ENCODE measurements at places on chromosomes 12 and 14. TPM values are rescaled to one million over a fixed set of nuclear protein-coding genes. Genes with fewer than 3 reads are reported as not detected.

KRT79 gene
- total RNA-seq, result not detected

- DNase-seq, result no peak
Measured at GRCh38 chr14:100531152-100532121, 55.8 kb downstream of the BEGAIN start.

CLEC2A gene
- not detected for total RNA-seq

DNA sequence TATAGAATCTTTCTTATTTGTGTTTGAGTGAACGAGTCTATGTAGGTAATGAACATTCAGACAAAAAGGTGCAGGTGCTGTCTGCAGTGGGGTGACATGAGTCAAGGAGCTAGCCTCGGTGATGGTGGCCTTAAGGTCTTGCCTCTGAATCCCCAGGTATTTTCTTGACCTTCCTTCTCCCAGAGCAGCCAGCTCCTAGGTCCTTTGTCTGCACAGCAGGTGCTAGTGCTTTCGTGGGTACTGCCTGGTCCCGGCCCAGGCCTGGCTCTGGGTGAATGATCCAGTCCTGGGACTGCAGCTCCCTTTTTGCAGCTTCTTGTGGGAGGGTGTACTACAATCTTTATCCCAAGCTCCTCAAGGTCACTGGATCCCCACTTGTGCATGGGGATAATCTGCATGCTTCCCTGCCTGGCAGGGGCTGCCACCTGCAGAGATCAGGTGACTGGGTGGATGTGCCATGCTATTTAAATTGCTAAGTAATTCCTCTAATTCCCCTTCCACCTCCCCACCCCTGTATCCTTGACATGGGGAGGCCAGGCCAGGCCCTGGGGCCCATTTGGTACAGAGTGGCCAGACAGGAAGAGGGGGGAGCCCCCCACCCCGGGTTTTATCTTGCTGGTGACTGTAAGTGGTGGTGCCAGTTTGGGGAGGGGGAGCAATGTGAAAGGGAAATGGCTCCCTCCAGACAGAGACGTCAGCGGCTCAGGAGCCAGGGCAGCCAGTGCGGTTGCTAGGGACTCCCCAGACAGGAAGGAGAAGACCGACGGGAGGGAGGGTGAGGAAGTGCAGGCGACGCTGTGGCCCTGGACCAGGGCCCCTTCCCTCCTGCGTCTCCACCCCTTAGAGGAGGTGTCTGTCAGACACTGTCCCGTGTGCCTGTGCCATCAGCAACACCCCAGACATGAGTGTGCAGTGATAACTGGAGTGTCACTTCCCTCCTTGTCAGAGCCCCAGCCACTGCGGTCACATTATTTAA is 6.7 kb downstream of the VASH1 start:
- DNase-seq, result no peak

SELPLG gene
- 3.2 TPM for total RNA-seq

DNA sequence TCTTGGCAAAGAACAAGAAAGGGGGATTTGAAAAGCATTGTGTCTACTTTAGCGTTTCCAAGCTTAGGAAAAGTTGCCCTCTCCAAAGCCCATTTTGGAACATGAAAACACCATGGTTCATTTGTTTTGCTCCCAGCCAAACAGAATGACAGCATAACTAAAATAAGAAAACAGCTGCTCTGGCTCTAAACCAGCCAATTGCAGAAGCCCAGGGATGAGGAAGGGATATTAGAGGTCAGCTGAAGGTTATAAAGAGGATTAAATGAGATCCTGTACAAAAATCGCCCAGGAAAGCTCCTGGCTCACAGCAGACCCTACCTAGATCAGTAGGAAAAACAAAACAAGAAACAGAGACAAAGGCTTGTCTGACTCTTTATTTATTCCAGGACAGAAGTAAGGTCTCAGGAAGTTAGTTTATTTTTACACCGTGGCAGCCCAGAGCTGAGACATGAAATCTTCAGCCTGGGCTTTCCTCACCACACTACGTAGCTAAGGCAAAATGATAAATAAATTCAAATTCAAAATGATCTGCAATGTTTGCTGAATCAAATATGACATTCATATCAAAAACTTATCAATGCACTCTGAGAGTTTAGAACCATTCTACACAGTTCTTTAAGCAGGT is 25.9 kb downstream of the SPX start:
- DNase-seq, result no peak

ACSM4 gene
- not detected for total RNA-seq

PTCSC3 gene
- not detected for total RNA-seq

DNA sequence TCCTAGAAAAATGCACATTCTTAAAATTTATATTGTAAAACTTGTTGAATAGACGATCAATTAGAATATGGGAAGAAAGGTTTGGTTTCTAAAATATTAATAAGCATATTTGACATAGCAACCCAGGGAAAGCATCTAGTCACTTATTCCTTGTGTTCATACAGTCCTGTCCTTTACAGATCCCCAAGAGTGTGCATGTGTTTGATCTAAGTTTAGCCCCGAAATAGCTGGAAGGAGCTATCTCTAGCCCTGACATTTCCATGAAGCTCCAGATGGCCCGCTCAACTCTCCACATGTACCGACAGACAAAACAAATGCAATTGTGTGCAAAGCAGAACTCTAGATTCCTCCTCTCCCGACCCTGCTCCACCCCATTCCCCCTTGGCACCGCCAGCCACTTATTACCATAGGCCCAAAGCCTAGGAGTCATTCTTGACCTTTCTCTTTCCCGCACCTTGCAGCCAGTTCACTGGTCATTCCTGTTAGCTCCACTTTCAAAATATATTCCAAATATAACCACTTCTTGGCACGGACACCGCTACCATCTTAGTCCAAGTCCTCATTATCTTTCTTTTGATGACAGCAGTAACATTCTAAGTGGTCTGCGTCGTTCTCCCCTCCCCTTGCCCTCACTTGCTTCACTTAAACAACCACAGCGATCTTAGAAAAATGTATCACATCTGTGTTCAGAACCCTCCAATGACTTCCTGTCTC is 45.4 kb upstream of the GZMB start:
- no peak for DNase-seq

PTGER2 gene
- 24.7 TPM for total RNA-seq

GRCh38 chr14:54362759-54363437 is 33.9 kb upstream of the CDKN3 start:
- no peak for DNase-seq

GRCh38 chr12:69885658-69886057 is 60.6 kb downstream of the MYRFL start:
- DNase-seq, result no peak

GRCh38 chr12:96194971-96195844 is 1.0 kb downstream of the ELK3 start:
- peak; percentile 91 for DNase-seq

DNA sequence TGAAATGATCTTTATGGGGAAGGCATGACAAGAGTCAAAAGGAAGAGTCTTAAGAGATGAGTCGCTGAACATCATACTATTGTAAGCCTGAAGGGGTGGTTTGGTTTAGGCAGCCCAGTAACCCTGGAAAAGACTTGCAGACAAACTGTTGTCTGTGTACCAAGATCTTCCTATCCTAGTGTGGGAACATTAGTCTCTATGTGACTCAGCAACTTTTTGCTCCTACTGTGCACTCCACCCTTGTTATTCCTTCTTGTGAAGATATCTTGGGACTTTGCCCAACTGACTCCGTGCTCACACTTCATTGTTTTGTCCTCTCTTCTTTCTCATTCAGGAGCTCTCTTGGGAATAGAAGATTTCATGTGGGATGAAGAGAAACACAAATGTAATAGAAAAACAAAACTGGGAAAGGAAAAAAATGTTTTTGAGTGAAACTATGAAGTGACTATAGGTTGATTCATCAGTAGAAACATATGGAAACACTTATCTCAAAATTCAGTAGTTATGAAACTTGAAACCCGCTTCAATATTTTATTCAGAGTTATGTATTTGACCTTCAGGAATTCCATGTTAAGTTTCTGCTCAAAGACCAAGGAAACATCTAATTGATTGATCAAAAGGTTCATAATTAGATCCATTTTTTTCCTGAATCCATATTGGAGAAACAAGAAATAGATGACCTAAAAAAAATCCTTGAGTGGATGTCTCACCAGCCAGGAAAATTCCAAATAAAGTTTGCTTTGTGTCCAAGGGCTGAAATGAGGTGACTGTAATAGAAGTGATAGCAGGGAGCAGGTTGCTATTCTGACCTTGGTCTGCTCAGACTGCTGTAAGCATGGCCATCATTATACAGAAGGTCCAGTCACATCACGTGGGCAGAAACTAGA is 67.2 kb downstream of the BTG1 start:
- DNase-seq, result peak; percentile 96

ESR2 gene
- under 0.01 TPM for total RNA-seq

- no peak for DNase-seq
Measured at GRCh38 chr12:109555431-109556315, 17.6 kb downstream of the MMAB start.

RNF212B gene
- not detected for total RNA-seq

- no peak for DNase-seq
Measured at GRCh38 chr12:4584281-4584680, 22.3 kb downstream of the DYRK4 start.

DNA sequence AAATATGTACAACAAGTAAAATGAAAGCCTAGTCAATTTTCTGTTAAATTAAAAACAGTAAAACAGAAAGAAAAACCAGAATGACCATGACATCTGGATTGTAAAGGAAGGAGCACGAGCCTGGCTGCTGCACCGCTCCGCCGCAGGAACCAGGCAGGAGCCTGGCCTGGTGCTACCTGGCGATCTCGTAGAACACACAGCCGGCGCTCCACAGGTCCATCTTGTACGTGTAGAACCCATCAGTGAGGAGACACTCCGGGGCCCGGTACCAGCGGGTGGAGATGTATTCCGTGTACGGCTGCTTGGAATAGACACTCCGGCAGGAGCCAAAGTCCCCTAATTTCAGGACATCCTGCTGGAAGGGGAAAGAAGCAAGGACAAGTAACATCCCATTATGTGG is 54.3 kb downstream of the MOK start:
- no peak for DNase-seq

- DNase-seq, result no peak
Measured at GRCh38 chr12:11209113-11209512, 22.4 kb upstream of the TAS2R42 start.

SART3 gene
- 61.7 TPM for total RNA-seq

DNA sequence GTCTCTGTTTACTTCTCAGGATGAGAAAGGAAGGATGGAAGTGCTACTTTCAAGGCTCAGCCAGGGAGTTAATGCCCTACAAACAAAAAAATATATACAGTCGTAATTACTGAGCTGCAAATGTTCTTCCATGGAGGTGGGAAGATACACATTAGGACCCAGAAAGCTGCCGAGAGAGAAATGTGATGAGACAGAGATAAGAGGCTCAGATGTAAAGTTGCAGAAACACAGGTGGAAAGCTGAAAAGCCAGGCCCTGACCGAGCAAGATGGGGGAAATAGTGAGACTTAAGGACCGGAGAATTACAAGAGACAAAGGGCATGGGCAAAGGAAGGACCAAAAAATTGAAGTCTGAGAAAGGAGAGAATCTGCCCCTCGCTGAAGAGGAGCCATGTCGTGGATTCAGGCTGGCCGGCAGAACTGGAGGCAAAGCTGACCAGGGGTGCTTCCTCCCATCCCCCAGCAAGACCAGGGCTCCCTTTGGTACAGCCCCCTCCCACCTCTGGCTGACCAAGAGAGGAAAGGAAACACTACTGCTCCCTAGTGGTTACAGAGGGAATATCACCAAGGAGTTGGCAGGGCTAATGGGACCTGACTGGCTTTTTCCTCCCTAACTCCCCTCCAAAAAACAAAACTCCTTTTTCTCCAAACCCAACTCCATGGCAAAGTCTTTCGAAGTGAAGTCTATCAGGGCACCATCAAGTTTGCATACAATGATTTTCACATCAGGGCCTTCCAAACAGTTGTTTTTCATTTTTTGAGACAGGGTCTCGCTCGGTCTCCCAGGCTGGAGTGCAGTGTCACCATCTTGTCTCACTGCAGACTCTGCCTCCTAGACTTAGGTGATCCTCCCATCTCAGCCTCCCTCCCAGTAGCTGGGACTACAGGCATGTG is 12.1 kb downstream of the ZFHX2 start:
- DNase-seq, result peak; percentile 28

DNA sequence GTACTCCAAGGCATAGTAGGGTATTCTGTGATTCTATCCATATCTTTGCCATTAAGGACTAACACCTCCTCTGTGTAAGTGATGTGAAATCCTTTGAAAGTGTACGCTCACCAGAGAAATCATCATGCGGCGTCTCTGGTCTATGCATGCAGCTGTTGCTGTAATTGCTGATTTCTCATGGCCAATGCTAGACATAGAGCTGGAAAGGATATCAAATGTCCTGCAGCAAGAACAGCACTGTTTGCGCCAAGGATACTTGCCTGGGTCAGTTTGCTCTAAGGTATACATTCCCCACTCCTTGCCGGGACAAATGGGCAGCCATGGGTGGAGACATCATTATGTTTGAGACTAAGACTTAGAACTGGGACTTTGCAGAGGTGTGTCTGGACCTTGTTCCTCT is 896.4 kb downstream of the BCL11B start:
- no peak for DNase-seq

GRCh38 chr12:121719926-121720414 is 7.4 kb downstream of the TMEM120B start:
- peak; percentile 93 for DNase-seq

DNA sequence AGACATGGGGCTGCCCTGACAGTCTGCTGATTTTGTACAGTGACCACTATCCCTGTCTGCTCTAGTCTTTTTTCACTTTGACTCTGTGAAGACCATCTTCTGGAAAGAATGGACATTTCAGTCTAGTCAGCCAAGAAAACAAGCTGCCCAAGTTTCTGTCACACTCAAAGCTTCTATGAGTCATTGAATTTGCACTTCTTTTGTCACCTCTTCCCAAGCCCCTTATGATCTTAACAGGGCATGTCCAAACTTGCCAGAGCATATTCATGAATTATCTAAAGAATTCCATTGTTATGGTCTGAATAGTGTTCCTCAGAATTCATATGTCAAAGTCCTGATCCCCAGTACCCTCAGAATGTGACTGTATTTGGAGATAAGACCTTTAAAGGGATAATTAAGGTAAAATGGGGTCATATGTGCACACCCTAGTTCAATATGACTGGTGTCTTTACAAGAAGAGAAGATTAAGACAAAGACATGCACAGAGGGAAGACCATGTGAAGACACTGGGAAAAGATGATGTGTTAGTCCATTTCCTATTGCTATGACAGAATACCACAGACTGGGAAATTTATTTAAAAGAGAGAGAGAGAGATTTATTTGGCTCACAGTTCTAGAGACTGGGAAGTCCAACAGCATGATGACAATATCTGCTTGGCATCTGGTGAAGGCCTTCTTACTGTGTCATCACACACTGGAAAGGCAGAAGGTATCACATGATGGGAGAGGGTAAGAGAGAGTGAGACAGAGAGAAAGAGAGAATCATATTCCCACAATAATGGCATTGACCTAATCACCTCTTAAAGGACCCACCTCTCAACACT is 242.6 kb downstream of the BTG1 start:
- peak; percentile 46 for DNase-seq

TARBP2 gene
- total RNA-seq, result 27.4 TPM

KERA gene
- total RNA-seq, result not detected

TPI1 gene
- 2,176 TPM for total RNA-seq
